ENCODE measurements at places on chromosomes 16 and 17.

- H3K27me3 ChIP-seq: no peaks in the 10 kb centered on the region
- no peaks in the 10 kb centered on the region for H3K4me1 ChIP-seq
- DNase-seq: no peak
- no peaks in the 10 kb centered on the region for H3K36me3 ChIP-seq
- H3K27ac ChIP-seq: no peak overlapping the region
Observed at GRCh38 chr16:75948441-75948840, 222.2 kb upstream of the CPHXL start.

DNA sequence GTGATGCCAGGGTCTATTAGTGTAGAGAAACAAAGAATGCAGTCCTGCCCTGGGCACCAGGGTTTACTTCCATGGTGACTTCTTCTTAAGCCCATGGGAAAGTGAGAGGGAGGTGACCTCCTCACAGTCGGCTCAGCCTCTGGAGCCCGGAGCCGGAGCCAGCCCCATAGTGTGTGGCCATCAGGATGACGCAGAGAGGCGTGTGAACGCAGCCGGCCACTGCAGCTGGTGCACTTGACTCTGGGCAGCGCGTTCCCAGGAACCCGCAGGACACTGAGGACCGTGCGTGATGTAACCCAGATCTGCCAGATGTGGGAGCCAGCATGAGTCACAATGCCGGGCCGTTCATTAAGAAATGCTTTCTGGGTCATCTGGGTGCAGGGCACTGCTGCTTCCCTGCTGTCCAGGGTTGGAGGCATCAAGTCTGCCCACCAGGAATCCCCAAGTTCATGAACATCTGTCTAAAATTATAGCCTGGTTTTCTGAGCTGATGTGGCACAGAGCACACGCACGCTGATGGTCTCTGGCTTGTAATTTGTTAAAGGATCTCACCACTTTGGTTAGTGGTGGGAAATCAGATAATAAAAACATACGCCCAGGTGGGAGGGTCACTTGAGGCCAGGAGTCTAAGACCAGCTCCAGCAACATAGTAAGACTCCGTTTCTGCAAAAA is 114.1 kb downstream of the PITPNC1 start:
- no peak overlapping the region for H3K4me3 ChIP-seq
- peaks cover 10% of the 10 kb centered on the region for H3K4me1 ChIP-seq
- no peaks in the 10 kb centered on the region for H3K36me3 ChIP-seq
- no peak overlapping the region for H3K27ac ChIP-seq
- no peak for DNase-seq

DNA sequence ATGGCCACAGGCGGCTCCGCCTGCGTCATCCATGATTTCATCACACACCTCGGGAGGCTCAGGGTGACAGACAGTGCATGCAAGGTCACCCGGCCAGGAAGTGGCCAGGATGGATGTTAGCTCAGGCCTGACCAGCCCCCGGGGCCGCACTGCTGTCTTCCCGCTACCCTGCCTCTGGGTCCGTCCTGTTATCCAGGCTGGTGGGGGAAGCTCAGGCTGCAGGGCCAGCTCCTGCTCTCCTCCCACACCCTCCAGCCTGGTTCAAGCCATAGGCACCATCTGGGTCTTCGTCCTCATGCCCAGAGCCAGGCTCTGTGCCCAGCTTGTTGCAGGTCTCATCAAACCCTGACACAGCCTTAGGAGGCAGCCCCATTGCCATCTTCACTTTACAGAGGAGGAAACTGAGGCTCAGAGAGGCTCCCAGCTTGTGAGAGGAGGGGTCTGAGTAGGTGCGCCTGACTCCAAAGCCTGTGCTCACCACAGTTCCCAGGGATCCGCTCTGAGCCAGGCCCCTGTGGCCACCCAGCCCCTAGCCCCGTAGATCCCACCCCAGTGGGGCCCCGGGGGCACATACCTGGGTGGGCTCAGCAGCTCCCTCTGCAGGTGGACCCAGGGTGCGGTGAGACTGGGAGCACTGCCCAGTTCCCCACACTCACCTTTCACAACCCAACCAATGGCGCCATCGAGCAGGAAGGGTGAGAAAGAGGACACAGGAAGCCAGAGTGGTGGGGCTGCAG is 412 bp upstream of the ADGRG3 start:
- H3K36me3 ChIP-seq: peaks cover 12% of the 10 kb centered on the region
- H3K27me3 ChIP-seq: no peaks in the 10 kb centered on the region
- no peak overlapping the region for H3K27ac ChIP-seq
- H3K4me1 ChIP-seq: peaks cover 6% of the 10 kb centered on the region
- no peak for DNase-seq
- H3K4me3 ChIP-seq: no peak overlapping the region

GRCh38 chr17:9218911-9219310 is 197.6 kb downstream of the NTN1 start:
- H3K36me3 ChIP-seq: no peaks in the 10 kb centered on the region
- H3K4me3 ChIP-seq: no peak overlapping the region
- H3K27me3 ChIP-seq: peaks cover 52% of the 10 kb centered on the region
- H3K27ac ChIP-seq: no peak overlapping the region
- no peak for DNase-seq

GRCh38 chr16:46991729-46992704 is 18.5 kb upstream of the DNAJA2 start:
- no peak for DNase-seq
- H3K27me3 ChIP-seq: no peaks in the 10 kb centered on the region
- no peaks in the 10 kb centered on the region for H3K36me3 ChIP-seq

GRCh38 chr16:89534252-89534756 is 26.1 kb downstream of the SPG7 start:
- H3K36me3 ChIP-seq: peaks cover 56% of the 10 kb centered on the region
- H3K27me3 ChIP-seq: no peaks in the 10 kb centered on the region
- no peaks in the 10 kb centered on the region for H3K4me1 ChIP-seq
- H3K27ac ChIP-seq: no peak overlapping the region

Data from neuronal stem cell (in vitro differentiated cells).